ENCODE measurements at places on chromosomes 11 and 22.

DNA sequence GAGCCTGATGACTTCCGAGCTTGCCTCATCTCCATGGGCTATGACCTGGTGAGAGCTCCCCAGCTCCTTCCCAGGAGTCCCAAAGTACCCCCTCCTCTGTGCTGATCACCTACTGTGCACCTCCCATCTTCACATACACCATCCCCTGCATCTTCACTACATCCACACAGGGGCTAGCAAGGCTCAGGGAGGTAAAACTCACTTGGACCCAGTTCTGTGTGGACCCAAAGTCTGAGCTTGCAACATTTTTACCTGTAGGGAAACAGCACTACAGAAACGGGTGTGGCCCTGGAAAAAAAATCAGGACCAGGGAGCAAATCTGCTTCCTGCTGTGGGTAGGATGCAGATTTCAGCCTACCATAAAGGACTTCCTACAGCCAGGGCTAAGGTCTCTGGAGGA is 6.1 kb downstream of the CTSF start:
- no peak for DNase-seq

DNA sequence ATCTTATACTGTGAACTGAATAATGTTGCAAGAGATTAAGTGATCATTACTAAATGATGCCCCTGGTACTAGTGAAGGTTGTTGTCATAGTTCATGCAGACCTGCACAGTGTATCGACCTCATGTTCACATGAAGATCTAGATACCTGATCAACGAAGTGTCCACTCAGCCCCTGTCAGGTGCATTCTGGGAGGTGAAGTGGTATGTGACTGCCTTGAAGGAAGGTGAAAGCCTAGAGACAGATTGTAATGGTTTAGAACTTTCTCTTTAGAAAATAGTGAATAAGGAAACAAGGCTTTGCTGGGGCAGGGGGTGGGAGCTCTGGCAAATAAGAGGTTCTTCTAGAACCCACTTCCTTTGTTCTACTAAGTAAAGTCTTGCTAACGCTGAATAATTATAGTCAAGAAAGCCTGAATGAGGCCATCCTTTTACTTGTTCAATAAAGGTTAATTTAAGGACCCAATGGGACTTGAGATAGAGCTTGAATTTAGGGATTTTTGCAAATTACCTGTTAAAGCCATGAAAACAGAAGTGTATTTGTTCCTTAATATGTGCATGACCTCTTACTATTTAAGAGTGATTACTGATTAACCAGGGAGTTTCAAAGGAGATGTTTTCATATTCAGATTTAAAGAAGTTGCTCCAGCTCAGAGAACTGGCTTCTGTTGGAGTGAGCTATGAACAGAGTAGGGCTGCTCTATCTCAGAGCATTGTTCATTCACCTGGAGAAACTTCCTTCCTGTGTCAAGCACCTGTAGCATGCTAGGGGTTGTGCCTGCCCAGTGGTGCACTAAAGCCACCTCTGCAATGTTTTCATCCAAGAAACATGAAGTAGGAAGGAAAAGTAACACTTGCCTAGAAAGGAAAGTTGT is 45.3 kb downstream of the C22orf31 start:
- DNase-seq = no peak

DNA sequence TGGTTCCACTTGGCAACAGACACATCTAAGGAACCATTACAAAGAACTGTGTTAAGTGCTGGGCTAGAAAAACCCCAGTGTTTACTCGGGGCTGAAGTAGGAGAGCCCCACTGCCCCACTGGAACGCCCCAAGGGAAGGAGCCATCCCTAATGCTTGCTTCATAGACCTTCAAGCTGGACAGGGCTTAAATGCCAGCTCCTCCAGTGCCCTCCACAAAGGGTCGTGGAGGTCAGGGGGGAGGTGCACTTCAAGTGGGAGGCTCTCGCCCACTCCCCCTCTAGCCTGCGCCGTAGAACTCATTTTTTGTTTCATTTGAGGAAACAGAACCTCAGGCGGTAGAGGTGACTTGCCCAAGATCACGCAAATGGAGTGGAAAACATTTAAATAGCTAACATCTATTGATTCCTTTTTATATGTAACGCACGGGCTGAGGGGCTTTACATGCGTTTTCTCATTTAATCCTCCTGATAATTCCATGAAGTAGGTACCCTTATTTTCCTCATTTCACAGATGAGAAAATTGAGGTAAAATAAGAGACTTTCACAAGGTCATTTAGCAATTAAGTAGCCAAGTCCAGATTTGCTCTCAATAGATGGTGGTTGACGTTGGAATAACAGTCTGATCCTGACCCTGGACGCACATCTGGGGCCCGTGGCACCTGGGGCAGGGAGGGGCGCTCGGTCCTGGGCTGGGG is 545 bp upstream of the ZDHHC13 start:
- DNase-seq = no peak

DNA sequence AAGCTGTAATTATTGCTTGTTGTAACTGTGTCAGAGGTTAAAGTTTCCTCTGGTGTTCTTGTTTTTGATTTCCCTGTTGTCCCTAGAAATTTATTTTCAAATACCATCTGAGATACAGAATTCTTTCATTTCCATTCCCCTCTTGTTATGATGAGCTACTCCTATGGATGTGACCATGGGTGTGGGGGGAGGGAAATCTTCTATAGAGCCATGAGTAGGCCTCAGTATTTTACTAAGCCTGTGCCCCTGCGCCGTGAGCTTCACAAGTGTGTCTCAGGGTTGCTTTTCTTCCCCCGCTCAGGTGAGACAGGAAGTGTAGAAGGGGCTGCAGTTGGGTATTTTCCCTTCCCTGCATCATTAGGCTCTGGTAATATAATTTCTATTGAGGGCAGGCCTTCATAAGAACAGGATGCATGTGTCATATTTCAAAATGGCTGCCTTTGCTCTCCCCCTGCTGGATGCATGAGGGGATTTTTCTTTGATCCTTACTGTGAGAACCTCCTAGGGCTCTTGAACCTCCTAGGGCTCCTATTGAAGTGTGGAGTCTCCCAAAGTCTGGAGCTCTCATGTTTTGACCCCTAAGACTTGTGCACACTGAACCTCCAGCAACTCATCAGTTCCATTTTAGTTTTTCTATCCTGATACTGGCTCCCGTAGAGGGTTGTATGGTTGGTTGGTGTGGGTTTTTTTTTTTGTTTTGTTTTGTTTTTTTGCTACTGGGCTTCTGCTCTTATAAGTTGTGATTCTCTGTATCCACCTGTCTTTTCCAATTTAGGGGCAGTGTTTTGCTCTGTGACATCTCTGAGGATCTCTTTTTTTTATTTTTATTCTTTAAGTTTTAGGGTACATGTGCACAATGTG is 658.2 kb downstream of the NTM start:
- no peak for DNase-seq

- no peak for DNase-seq
Observed at GRCh38 chr11:73660497-73661034, 14.2 kb downstream of the PLEKHB1 start.

DNA sequence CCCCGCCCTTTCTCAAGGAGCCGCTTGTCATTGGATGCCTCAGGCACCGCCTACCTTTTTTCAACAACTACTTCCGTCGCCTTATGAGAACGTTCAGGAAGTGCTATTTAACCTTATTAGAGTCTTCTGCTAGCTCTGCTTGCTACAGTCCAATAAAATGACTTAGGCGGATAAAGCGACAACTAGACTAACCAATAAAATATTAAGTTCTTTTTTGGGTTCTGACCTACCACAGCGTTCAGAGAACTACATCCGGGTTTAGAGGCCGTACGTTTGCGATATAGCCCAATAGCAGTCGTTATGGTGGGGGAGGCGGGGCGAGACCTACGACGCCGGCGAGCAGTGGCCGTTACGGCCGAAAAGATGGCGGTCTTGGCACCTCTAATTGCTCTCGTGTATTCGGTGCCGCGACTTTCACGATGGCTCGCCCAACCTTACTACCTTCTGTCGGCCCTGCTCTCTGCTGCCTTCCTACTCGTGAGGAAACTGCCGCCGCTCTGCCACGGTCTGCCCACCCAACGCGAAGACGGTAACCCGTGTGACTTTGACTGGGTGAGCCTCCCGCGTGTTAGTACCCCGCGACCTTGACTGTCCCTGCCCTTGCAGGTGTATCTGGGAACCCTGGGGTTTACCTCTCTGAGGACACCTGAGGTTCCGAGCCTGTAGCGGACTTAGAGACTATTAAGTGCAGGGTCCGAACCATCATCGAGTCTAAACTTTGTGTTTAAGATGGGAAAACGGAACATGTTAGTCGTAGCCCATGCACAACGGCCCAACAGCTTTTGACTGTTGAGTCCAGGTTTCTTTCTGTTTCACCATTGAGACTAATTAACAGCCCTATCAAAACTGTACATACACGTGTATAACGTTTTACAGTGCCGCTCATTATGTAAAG is at the start of gene TMX2:
Gene TMX2, plus strand, starts transcription at position 338 of the 895 bp plus-strand sequence. Its CDS starts 26 bp downstream, at position 364.
- DNase-seq = peak; percentile 99

Measured in NCI-H2029 (cell line).